ENCODE measurements at places on chromosomes 12 and 14.

DNA sequence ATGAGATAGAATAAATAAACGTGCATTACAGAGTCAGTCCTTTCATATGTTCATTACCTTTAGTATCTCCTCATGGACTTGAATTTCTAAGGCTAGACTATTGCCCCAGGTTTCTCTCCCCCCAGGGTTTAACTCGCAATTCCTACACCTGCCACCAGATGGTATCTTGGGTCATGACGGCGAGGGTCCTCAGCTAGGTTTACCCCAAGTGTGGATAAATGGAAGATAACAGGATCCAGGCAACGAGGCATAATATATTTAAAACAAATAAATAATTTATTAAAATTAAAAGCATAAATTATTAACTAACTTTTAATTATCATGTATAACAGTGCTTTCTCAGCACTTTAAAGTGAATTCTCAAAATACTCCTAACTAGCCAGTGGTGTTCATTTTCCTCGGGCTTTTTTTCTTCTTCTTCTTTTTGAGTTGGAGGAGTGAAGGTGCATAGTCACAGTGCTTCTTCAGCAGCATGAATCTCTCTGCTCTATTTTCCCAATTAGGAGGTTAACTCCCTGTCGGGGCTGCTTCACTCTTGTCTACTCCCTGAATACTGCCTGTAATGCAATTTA, 243.5 kb upstream of the CAND1 start:
- DNase-seq = peak; percentile 7

DNA sequence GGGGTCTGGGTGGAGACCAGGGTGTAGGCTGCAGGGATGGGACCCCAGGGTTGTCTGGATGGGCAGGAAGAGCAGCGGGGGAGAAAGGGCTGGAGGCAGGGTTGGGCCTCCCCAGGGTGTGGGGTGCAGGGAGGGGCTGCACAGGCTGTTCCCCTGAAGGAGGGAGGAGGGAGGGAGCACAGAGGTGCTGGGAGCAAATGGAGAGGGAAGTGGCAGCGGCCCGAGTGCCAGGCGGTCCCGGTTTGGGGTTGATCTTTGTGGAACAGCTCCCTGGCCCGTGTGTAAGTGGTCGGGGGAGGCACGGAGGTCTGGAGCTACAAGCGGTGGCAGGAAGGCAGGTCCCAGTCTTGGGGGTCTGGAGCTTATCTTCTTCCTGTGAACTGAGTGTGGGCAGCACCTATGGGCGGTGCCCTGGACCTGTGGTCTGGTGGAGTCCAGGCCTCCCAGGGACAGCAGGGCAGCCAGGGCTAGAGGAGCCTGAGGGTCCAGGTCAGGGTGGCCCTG, 391.6 kb downstream of the TMEM121 start:
- no peak for DNase-seq

GRCh38 chr12:83145325-83145840, 458.7 kb downstream of the TMTC2 start:
- no peak for DNase-seq

GRCh38 chr12:11749943-11750690, 100.6 kb downstream of the ETV6 start:
- no peak for DNase-seq

GRCh38 chr14:37034410-37035285, 137.8 kb downstream of the SLC25A21 start:
- DNase-seq = no peak

DNA sequence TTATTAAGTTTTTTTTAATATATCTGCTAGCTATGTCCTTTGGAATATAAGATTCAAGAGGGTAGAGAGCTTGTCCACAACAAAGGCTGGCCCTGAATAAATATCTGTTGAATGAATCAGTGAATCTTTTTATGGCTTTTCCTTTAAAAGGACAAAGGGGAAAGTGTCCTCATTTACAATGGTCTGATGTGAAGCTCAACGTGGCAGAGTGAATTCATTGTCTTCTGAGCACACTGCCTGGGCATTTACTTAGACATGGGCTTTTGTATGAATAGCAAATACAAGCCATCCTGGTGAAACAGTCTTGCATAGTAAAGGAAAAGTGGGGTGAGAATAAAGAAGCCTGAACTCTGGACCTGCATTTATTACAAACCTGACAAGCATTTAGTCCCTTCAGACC, 201.2 kb downstream of the NELL2 start:
- no peak for DNase-seq

DNA sequence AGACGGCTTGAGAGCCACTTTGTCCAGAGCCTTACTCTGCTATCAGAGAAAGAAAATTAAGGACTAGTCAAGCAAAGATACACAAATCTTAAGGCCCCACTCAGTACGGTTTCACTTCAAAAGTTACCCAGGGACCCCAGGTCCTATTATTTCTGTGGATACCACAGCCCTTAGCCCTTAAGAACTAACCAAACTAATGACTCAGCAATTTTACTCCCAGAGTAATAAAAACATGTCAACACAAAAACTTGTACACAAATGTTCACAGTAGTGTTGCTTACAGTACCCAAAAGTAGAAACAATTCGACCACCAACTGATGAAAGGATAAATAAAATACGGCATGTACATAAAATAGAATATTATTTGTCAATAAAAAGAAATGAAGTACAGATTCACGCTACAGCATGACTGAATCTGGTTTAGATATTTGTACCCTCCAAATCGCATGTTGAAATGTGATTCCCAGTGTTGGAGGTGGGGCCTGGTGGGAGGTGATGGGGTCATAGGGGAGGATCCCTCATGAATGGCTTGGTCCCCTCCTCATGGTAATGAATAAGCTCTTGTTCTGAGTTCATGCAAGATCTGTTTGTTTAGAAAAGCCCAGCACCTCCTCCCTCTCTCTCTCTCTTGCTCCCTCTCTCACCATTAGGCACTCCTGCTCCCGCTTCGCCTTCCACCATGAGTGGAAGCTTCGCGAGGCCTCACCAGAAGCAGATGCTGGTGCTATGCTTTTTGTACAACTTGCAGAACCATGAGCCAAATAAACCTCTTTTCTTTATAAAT, 30.5 kb downstream of the AREL1 start:
- DNase-seq = no peak

DNA sequence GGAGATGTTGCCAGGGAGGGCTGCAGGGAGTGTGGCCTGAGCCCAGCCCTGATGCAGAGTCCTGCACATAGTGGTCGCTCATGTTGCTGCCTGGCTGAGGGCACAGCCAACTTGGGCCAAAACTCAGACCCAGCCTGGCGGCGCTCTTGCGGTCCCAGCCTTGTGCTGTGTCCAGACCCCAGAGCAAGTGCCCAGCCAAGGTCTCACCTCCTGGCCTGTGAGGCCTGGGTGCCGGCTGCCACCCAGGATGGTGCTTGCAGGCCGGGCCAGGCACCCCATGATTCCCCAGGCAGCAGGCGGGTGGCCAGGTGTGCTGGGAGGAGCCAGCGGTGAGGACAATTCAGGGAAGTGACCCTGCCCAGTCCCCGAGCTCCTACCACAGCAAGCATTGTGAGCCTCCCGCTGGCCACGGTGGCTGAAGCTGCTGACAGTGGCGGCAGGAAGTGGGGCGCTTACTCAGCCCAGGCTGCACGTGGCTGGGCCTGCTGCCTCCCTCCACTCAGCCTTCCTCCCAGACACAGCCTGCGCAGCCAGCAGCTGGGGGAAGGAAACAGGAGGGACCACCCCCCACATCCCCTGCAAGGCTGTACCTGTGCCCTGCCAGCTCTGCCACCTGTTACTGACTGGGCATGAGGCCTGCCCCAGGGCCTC, 17.7 kb upstream of the PGF start:
- DNase-seq = peak; percentile 12

- DNase-seq = no peak
Observed at GRCh38 chr14:96434040-96434439, 42.1 kb downstream of the AK7 start.

DNA sequence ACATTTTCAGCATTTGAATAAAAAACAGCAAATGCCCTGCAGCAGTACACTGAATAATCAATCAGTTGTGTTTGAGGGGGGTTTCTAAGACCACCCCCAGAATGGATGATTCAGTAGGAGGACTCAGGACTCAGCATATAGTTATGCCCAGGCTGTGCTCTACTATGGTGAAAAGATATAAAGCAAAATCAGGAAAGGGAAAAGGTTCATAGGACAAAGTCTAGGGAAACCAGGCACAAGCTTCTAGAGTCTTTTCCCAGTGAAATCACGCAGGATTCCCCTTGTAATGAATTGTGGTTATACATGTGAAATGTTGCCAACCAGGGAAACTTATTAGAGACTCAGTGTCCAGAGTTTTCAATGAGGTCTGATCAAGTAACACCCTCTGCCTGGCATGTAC, 25.0 kb upstream of the SLC17A8 start:
- no peak for DNase-seq

GRCh38 chr12:109157986-109158385, 41.6 kb downstream of the ACACB start:
- no peak for DNase-seq

DNA sequence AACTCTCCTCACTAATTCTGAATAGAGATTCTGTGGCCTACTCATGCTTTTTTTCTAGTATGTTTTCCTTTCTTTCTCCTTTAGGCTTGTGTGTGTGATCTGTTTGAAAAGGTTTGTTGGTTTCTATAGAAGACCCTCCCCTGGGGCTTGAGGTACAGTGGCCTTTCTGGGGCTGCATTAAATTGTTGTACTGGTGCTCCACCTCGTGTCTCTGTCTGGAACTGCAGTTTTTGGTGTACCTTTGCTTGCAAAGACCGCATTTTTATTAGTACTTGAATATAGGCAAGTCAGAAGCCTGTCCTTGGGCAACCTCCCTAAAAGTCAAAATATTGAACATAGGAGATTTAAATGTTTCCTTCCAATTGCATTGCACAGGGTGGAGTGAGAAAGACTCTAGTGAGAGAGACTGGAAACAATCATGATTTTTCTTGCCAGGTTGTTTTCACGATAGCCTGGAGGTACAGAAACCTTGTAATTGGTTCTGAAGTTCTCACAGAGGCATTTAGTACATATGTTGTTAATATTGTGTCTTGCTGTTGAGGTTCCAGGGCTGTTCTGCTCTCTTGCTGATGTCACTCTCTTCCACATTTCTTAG, 39.0 kb downstream of the SLCO1B1 start:
- no peak for DNase-seq

- no peak for DNase-seq
Observed at GRCh38 chr14:92352158-92352985, 29.4 kb downstream of the SLC24A4 start.

DNA sequence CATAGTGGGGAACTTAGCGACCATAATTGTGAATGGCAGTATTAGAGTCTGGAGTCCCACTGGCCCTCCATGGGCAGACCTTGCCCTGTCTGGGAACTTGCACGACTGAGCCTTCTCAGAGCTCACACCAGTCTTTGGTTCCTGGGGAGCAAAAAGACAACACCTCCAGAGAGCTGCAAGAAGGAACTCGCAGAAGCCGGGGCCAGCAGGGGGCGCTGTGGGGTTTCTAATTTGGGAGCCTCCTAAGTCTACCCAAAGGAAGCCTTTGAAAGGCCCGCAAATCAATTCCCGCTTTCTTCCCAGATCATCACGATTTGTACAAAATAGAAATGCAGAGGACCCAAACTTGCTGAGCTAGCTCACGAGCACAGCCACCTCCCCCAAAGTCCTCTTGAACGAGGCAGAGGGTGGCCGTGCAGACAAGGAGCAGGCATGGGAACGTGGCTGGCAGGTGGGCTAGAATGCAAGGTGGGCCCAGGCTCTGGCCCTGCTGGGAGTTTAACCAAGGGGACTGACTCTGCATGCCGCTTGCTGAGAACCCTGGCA, 46.3 kb upstream of the FBXO21 start:
- peak; percentile 70 for DNase-seq

DNA sequence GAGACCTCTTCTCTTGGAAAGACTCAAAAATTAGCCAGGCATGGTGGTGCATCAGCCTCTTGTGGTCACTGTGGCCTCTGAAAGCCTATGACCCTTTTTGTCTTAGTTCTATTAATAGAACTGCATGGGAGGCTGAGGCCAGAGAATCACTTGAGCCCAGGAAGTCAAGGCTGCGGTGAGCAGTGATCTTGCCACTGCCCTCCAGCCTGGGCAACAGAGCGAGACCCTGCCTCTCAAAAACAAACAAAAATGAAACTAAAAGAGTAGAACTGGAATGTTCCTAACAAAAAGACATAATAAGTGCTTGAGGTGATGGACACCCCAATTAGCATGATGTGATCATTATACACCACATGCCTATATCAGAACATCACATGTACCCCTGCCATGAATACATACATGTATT, 197.0 kb upstream of the EEA1 start:
- no peak for DNase-seq

Measured in stimulated activated CD4-positive, alpha-beta T cell treated with anti-CD3 and anti-CD28 coated beads, TNF-alpha, amount 100 ng/mL, for 4 hours (primary cell).